SK-N-SH (cell line): ENCODE measurements at places on chromosomes 4 and X. TPM values are rescaled to one million over a fixed set of nuclear protein-coding genes. Genes with fewer than 3 reads are reported as not detected.

SORCS2 gene
- 0.99 and 1.6 TPM in 2 replicates for polyA plus RNA-seq

DNA sequence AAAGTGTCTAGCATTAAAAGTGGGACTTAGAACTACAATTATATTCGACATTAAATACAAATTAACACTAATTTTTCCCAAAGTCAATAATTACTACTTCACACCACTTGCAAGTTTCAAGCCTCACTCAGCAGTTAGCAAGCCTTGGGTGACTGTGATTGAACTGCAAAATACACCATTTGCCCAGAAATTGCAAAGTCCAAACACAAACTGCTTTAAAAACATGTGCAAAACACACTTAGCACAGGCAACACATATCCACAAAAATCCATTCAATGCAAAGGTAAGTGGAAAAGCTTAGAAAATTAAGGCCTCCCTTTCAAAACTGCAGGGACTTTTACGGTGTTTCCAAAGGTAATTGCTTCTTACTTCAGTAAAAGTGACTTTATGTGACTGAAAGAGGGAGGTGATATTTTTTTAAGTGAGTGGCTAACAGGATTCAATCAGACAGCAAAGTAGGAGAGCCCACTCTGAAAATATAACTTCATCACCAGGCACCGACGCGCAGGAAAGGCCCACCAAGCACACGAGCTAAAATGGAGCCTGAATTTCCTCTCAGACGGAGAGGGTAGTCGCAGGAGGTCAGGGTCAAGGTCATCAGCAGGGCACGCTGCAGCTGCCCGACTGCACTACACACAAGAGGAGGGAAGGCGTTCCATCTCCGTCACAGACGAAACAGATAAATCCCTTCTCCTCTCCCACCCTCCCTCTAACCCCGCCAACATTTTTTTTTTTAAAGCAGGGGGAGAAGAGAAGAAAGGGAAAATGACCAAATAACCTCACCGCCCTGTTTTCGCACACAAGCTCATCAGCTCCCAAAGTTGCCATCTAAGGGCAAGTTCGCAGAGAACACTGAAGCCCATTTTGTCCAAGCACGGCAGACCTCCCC lies 3.1 kb downstream of the ZNF827 start:
- H3K36me3 ChIP-seq, result peaks cover 8% of the 10 kb centered on the region
- no peaks in the 10 kb centered on the region for H3K27me3 ChIP-seq
- peaks cover 51% of the 10 kb centered on the region for H3K4me1 ChIP-seq
- peak; percentile 50 for DNase-seq
- peak overlapping the region; percentile 76 for H3K4me3 ChIP-seq

DNA sequence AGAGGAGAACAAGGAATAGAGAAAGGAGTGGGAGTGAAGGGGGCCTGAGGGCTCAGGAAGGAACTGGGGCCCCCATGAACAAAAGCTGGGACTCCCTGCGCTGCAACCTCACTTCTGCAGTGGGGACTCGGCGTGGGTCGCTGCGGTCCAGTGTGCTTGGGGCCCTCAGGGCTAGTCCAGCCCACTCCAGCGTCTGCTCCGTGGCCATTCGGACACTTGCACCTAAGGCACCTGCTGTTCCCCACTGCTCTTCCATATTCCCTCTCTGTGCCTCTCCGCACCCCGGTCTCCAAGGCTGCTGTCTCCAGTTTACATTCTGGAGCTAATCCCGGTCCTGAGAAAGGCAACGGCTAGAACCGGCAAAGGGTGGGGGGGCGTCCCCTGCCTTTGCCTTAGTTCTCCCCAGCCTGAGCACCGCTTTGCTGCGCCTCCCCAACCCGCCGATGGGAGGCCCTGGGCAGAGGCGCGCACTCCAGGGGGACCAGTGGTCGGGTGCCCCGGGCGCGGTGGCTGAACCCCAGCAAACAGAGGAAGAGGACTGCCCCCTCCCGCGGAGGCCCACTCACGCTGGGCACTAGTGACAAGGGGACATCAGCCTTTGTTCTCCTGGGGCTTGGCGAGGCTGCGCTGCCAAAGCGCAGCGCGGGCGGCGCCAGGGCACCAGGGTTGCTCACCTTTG lies 327.7 kb upstream of the F9 start:
- H3K36me3 ChIP-seq, result no peaks in the 10 kb centered on the region
- no peak overlapping the region for H3K4me3 ChIP-seq
- peaks cover 29% of the 10 kb centered on the region for H3K27me3 ChIP-seq
- no peak overlapping the region for H3K27ac ChIP-seq
- no peak for DNase-seq
- H3K4me1 ChIP-seq, result no peaks in the 10 kb centered on the region

GRCh38 chr4:168631241-168632162 lies 134.7 kb downstream of the PALLD start:
- peak overlapping the region; percentile 77 for H3K4me3 ChIP-seq

DNA sequence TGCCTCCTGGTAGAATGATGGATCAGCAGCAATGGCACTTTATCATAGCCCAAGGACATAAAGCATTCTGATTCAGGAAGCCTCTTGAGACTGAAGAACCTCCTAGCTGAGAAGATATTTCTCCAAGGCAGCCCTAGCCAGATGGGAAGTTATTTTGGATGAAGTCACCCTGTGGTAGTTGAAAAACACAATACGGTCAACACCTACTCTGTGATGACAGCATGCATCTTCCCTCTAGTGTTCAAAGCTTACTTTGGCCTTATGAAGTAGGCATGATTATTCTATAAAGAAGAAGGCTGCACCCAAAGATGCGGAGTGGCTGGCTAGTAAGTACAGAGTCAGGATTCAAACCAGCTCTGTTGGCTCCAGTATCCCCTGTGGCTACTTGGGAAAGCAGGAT lies 47.9 kb downstream of the TLR10 start:
- no peaks in the 10 kb centered on the region for H3K4me1 ChIP-seq
- no peak overlapping the region for H3K4me3 ChIP-seq
- no peak for DNase-seq
- no peaks in the 10 kb centered on the region for H3K27me3 ChIP-seq

GRCh38 chr4:153432965-153433753 lies 33.0 kb upstream of the TMEM131L start:
- H3K36me3 ChIP-seq, result no peaks in the 10 kb centered on the region
- H3K4me1 ChIP-seq, result no peaks in the 10 kb centered on the region
- no peak for DNase-seq
- no peaks in the 10 kb centered on the region for H3K27me3 ChIP-seq
- no peak overlapping the region for H3K27ac ChIP-seq
- H3K4me3 ChIP-seq, result no peak overlapping the region

DNA sequence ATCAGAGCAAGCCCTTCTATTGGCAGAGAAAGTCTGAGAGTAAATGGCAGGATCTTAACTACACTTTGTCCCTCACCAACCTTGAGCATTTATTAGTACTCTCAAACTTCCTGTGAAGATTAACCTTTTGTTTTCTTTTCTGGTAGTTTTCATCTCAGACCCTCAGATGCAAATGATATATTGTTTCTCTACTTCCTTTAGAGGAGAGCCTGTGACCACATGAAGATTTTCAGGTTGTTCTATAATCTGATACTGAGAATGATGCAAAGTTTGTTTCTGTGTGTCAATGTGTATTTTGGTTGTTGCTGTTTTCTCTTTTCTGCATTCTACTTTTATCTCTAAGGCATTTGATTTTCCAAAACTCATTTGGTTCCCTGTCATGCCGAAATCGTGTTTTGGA lies 165.8 kb upstream of the CYSLTR1 start:
- no peak for DNase-seq
- no peaks in the 10 kb centered on the region for H3K36me3 ChIP-seq
- H3K4me3 ChIP-seq, result no peak overlapping the region
- H3K27ac ChIP-seq, result no peak overlapping the region
- no peaks in the 10 kb centered on the region for H3K4me1 ChIP-seq

DNA sequence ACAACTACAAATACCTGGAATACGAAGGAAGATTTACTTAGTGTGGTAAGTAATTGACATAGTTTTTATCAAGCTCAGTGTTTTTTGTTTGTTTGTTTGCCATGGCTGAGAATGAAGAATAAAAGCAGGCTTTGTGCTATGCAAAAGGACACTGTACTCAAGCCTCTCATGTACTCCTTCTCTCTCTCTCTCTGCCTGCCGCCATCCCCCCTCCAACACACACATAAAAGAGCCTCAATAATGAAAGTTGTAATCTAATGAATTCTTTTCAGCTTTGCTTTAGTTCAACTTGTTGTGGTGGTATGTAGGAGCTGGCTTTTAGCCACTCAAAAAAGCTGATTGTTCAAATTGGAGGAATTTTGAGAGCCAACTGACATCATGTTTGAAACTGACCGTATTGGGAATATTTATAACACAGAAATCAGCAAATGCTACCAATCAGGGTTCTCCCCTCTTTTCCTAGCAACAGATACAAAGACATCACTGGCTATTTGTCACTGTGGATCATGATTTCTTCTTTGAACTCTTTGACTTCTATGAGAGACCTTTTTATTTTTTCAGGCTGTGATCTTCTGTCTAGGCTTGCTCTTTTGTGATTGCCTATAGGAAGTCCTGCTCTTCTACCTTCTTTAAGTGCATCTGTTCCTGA lies 1148.8 kb downstream of the RAPGEF2 start:
- no peak overlapping the region for H3K4me3 ChIP-seq
- DNase-seq, result no peak
- H3K27ac ChIP-seq, result no peak overlapping the region
- no peaks in the 10 kb centered on the region for H3K27me3 ChIP-seq

GRCh38 chr4:122997463-122998101 lies 75.2 kb upstream of the NUDT6 start:
- H3K27ac ChIP-seq, result no peak overlapping the region
- H3K4me3 ChIP-seq, result no peak overlapping the region
- no peak for DNase-seq

DNA sequence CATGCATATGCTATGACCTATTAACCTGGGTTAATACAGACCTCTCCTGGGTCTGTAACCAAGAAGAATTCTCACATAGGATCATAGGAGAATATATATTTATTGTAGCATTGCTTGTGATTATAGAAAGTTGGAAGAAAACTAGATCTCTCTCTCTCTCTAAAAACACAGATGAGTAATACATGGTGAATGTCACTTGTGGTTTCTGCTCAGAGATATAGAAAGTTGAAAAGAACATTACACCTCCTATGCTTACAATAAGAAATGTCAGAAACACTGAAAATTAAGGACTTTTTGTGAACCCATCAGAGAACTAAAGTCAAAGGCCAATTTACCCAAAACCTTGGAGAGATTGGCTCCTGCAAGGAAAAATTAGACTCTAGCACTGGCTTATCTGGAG lies 1389.5 kb downstream of the FAM133A start:
- H3K4me3 ChIP-seq, result no peak overlapping the region
- peaks cover 5% of the 10 kb centered on the region; the same call in 1 of the 2 replicates for H3K4me1 ChIP-seq
- no peaks in the 10 kb centered on the region for H3K36me3 ChIP-seq
- DNase-seq, result no peak
- H3K27ac ChIP-seq, result no peak overlapping the region

DNA sequence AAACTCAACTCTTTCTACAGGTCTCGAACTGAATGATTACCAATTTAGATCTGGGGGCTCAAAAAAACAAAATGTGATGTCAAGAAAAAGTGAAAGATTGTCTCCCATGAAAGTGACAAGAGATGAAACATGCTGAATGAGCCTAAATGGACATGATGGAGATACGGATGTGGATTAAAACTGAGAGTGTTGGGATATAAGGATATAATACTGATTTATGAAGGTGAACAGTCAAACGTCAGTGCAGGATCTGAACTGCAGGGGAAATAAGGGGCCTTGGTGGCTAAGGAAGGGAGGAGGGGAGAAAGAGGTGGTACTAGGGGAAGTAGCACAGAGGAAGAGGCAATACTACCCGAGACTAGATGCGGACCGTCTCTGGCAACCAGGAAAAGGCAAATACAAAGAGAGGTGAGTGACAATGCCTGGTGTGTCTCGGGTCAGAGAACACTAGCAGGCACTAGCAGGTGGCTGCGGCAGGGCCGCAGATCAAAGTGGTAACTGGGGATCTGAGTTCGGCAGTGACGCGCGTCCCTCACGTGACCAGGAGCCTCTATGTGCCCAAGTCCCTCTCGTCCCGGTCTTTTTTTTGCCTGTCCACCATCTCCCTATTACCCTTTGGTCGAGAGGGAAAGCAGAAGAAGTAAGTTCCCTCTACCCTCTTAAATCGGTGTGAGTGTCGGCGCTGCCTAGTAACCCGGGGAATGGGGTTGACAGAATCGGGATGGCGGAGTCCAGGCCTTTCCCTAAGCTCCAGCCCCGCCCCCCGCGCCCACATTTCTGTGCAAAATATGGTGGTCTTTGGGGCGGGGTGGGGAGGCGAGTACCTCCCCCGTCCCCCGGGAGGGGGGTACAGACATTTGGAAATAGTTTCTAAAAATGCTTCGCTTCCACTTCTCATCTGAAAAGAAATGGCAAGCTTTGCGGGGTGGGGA lies at the start of gene TCEAL1:
Gene TCEAL1, plus strand, starts transcription at position 590 of the 932 bp plus-strand sequence. CDS start 942 bp downstream, outside the sequence.
- H3K27ac ChIP-seq, result peak within 1 kb of the TSS; percentile 92
- peaks cover 3% of the 10 kb centered on the region; the same call in 1 of the 2 replicates for H3K4me1 ChIP-seq
- no peaks in the 10 kb centered on the region for H3K36me3 ChIP-seq
- no peaks in the 10 kb centered on the region; the same call in 1 of the 2 replicates for H3K27me3 ChIP-seq
- peak within 1 kb of the TSS; percentile 67 for H3K4me3 ChIP-seq

DNA sequence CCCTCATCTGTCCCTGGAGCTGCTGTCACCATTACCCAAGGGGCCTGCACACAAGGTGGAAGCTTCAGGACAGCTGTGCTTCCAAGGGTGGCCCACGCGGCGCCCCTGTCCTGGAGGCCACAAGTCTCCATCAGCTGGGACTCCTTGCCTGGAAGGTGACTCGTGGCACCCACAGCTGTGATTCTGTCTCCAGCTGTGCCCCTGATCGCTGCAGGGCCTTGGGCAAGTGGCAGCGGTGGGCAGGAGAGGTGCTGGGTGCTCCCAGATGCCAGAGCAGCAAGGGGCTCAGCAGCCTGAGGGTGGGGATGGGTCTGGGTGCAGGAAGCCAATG lies 9.0 kb upstream of the DUSP9 start:
- DNase-seq, result peak; percentile 31
- peaks cover 55% of the 10 kb centered on the region for H3K27me3 ChIP-seq
- H3K27ac ChIP-seq, result no peak overlapping the region
- no peaks in the 10 kb centered on the region for H3K36me3 ChIP-seq
- H3K4me3 ChIP-seq, result no peak overlapping the region

GRCh38 chrX:155997436-155997835 lies at the start of gene IL9R:
IL9R (plus strand) TSS chrX:155997696; CDS start chrX:155997760, 64 bp downstream.
- H3K27ac ChIP-seq, result no peak within 1 kb of the TSS
- H3K4me3 ChIP-seq, result no peak within 1 kb of the TSS
- DNase-seq, result no peak
- H3K4me1 ChIP-seq, result peaks cover 13% of the 10 kb centered on the region; the same call in 1 of the 2 replicates

RBM46 gene
- polyA plus RNA-seq, result not detected in 2 replicates

TKTL2 gene
- polyA plus RNA-seq, result not detected in 2 replicates

- no peak for DNase-seq
- H3K36me3 ChIP-seq, result peaks cover 36% of the 10 kb centered on the region
- H3K27me3 ChIP-seq, result no peaks in the 10 kb centered on the region
- H3K27ac ChIP-seq, result no peak overlapping the region
These were observed 2.5 kb downstream of the WDR1 start for GRCh38 chr4:10114147-10114546.

GRCh38 chrX:19576742-19577141 lies 61.4 kb upstream of the MAP3K15 start:
- H3K27ac ChIP-seq, result no peak overlapping the region
- DNase-seq, result no peak
- no peaks in the 10 kb centered on the region for H3K36me3 ChIP-seq
- H3K4me3 ChIP-seq, result no peak overlapping the region
- no peaks in the 10 kb centered on the region for H3K4me1 ChIP-seq
